ENCODE measurements at places on chromosomes 4 and X.

DNA sequence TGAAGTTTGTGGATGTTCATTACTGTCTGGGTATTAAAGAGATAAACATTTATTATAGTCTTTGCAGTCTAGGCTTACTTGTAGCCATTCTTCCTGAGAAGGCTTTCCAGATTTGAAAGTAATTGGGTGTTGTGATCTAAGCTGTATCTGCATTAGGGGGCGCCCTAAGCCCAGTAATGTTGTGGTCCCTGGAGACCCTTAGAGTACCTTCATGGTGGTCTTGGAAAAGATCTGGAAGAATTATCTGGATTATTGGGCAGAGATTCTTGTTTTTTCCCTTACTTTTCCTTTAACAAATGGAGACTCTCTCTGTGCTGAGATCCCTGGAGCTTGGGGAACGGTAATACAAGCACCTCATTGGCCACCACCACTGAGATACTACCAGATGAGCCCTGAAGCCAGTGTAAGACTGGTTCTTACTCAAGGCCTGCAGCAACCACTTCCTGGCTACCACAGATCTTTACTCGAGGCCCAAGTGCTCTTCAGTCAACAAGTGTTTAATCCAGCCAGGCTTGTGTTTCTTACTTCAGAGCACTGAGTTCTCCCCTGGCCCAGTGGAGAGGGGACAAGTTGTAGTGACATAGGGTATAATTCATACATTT lies 63.1 kb downstream of the RTL3 start:
- no peak for DNase-seq

DNA sequence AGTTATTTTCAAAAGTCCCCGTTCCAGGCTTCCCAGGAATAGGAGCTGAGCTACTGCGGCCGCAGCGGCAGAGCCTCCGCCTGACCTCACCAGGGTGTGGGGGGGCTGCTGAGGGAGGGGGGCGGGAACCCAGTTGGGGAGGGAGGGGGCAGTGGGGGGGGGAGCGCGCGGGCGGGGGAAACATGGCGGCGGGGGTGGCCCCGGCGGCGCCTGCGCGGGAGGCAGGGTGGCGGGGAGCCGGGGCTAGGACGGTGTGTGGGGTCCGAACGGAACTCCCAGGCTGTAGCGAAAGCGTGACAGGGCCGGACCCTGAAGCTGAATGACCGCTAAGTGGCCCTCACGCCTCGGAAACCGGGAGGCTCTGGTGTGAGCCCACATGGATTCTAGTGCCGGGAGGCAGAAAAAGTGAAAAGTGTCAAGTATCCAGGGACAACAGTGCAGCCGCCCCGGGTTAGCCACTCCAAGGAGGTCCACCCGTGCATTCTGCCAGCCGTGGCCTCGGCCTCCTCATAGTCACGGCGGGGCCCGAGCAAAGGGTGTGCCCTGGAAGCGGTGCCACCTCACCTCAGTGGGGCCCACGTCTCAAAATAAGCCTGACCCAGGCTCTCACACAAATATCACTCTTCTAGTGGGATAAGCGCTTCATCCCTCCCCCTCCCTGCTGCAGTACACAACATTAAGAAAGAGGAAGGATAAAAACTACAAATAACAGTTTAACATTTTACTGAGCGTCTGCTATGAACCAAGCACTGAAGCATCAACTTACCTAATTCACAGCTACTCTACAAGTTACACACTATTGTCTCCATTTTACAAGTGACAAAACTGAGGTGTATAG lies at the start of gene KLHL13:
Gene KLHL13, minus strand, starts transcription at position 98 of the 838 bp plus-strand sequence. CDS start 88,337 bp downstream, outside the sequence.
- no peak for DNase-seq

DNA sequence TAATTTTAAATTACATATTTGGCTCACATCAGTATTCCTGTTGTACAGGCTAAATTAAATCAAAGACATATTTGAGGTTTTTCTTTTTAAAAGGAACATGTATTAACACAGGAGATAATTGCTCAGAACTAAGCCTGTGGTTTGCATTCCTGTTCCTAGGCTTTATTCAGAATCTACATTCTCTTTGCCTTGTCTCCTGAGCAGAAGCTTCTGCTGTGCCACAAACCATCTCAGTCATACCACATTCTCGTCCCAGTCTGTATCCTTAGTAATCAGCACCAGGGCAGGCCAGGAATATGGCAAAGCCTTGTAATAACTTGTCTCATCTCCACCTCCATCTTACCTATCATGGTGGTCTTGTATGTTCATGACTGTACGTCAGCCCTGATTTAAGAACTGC lies 162.8 kb downstream of the ARHGAP24 start:
- DNase-seq = no peak

GRCh38 chrX:45164021-45164621 lies 36.6 kb downstream of the DIPK2B start:
- no peak for DNase-seq

GRCh38 chr4:856225-856901 lies 30.4 kb upstream of the CPLX1 start:
- DNase-seq = no peak
